ENCODE measurements at places on chromosomes 1 and 21.

DNA sequence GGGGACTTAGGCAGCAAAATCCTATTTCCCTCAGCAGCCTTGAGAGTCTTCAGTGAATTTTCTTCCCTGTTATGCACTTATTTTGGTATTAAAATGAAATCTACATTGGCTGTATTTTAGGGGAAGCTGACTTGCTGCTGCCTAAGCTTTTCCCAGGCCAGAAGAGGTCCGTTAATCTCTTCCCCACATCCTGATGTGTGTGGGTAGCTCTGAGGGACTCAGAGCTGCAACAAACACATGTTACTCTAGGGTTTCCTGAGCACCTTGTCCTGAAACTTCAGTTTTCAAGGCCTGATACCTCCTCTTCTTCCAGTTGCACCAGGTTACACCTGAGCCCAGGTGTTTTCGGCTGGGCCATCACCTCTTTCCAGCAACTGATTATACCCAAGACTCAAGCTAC, 51.5 kb downstream of the SYT6 start:
- DNase-seq, result no peak

GRCh38 chr1:21872445-21873079, 60.5 kb downstream of the LDLRAD2 start:
- DNase-seq, result no peak

- DNase-seq, result no peak
Measured at GRCh38 chr1:228398741-228399461, 7.7 kb downstream of the TRIM11 start.

- DNase-seq, result no peak
Measured at GRCh38 chr1:84687714-84688462, 2.4 kb downstream of the SSX2IP start.

- DNase-seq, result no peak
Measured at GRCh38 chr1:200250469-200250868, 159.4 kb downstream of the ZNF281 start.

- DNase-seq, result no peak
Measured at GRCh38 chr1:167541610-167542009, 12.0 kb downstream of the CREG1 start.
